ENCODE measurements at places on chromosomes 3 and 15.

DNA sequence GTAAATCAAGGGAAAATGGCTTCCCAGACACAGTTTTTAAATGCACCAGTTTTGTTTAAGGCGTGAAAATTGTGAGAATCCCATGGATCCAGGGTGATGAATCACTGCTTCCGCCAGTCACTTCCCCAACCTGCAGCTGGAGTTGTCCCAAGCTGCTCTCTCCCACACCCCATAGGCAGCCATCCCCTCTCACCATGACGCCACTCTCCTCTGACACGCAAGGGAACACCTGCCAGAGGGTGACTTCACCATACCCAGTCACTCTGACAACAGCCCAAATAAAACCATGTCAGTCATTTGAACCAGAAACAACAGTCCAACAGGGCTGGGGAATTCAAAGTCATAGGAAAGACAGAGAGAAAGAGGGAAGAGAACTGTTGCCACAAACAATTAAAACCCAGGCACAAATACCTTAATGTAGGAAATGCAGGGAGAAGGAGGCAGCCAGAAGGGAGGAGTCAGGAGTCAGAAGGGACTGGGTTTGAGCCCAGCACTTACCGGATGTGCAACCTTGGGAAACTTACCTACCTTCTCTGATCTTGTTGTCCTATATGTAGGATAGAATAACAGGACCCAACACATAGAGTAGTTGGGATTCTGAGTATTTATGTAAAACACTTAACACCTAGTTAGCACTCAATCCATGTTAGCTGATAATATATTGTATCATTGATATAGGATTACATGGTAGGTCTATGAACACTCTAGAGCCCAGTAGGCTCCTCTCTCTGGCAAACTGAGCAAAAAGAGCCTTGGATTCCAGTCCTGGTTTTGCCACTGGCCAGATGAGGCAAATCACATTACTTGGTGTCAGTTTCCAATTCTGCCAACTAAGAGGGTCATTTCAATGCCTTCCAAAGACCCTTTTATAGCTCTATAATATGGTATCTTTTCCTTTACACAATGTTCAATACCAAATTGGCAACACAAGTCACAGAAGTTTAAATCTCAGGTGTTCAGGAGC lies 326.3 kb upstream of the ICE2 start:
- no peak for DNase-seq

GRCh38 chr3:132953683-132954082 lies 84.5 kb upstream of the TMEM108 start:
- DNase-seq: no peak

DNA sequence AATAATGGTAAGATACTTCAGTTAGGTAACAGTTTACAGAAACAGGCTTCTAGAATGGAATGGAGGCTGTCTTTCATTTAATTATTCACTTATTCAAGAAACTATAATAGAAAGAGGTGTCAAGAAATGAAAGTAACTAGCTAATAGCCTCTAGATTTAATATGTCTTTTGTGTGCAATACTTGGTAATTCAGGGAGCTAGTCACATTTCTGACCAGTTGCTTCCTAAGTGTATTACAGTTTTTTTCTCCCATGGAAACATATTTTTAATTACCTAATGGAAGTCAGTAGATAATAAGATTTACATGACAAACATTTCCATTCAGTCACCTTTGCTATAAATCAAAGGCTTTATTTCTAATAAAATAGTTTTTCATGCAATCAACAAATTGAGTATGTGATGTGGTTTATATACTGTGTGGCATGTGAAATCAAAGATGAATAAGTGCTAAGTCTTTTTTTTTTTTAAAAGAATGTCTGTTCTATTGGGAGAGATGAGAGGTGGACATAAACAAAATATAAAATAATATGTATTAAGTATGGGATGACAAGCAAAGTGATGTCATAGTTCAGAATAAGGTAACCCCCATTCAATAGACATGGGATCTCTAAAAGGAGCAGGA lies 985.7 kb downstream of the SQOR start:
- no peak for DNase-seq

GRCh38 chr3:140007911-140008869 lies 73.2 kb downstream of the CLSTN2 start:
- no peak for DNase-seq

DNA sequence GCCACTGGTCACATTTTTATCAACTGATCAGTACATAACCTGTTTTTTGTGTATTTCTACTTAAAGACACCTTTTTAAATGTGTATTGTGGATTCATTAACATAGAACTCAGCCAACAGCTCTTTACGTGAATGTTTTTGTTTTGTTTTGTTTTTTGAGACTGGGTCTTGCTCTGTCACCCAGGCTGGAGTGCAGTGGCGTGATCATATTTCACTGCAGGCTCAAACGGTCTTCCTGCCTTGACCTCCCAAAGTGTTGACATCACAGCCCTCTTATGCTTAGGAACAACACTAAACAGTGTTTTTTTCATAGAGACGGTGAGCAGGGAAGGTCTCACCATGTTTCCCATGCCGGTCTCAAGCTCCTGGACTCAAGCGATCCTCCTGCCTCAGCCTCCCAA lies 9.9 kb downstream of the PSMA4 start:
- no peak for DNase-seq

DNA sequence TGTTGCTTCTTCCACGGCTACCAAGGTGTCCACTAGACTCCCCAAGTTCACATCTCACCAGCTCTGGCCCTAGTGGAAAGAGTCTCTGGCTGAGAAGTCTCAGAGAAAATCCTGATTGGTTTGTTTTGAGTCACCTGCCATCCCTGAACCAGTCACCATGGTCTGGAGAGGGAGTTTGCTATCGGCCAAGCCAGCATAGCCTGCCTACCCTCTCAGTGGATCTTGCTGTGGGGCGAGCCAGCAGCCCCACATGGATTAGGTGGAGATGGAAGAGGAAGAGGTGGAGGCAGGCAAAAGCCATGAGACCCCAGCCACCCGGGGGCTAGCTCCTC lies 48.1 kb upstream of the FLNB start:
- DNase-seq: no peak

DNA sequence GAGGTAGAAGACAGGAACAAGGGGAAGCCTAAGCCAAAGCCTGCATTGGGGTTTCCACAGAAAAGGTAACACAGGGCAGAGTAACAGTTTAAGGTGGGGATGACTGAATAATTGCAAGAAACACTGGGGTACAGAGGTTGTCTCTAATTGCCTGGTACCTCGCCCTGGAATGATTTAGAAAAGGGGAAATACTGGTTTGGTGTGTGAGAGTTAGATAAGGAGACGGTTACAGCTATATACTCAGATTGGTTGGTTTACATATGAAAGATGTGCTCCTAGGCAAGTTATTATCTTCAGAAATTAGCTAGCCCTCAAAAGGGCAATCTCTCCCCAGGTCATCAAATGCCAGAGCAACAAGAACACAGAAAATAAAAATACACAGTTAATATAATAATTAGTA lies 58.8 kb downstream of the SMARCC1 start:
- no peak for DNase-seq
